Heart right ventricle (tissue), 16 donors: ENCODE measurements at places on chromosomes 16 and 17. TPM values are rescaled to one million over a fixed set of nuclear protein-coding genes. Genes with fewer than 3 reads are reported as not detected.
A peak's percentile ranks its signal among the peaks of the same experiment; 100 is the strongest.

The LLGL1 gene
- 9.2 TPM for total RNA-seq

The KCNH4 gene
- not detected for total RNA-seq

The NPB gene
- 0.21 TPM for total RNA-seq

The BMERB1 gene
- total RNA-seq: 59.9 TPM

- no peak overlapping the region for H3K27ac ChIP-seq
- no peak overlapping the region for H3K4me3 ChIP-seq
- peaks cover 20% of the 10 kb centered on the region for H3K4me1 ChIP-seq
These were observed 7.9 kb upstream of the BAIAP2 start for GRCh38 chr17:81027038-81027437.

GRCh38 chr16:50696575-50697420, 3.4 kb downstream of the NOD2 start:
- no peaks in the 10 kb centered on the region for H3K27me3 ChIP-seq
- no peaks in the 10 kb centered on the region for H3K36me3 ChIP-seq
- H3K27ac ChIP-seq: no peak overlapping the region
- DNase-seq: peak; percentile 79
- no peak overlapping the region for H3K4me3 ChIP-seq
- H3K4me1 ChIP-seq: peaks cover 24% of the 10 kb centered on the region

DNA sequence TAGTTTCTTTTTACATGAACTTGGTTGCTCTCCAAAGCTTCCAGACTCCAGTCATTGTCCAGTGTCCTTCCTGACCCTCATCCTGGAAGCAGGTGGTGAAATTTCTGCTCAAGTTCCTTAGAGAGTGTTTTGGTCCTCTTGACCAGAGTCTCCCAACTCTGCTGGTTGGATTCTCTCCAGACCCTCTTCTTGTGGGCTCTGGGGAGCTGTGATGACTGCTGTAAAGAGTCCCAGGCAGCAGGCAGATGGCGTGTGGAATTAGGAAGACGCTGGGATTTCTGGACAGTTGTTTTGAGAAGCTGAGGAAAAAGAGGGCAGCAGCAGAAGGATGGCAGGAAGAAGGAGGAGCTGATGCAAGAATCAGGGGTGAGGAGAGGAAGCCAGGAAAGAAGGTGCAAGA, 1.6 kb upstream of the SEZ6 start:
- H3K27me3 ChIP-seq: peaks cover 64% of the 10 kb centered on the region
- H3K4me3 ChIP-seq: no peak overlapping the region
- no peaks in the 10 kb centered on the region for H3K36me3 ChIP-seq
- no peak overlapping the region for H3K27ac ChIP-seq

DNA sequence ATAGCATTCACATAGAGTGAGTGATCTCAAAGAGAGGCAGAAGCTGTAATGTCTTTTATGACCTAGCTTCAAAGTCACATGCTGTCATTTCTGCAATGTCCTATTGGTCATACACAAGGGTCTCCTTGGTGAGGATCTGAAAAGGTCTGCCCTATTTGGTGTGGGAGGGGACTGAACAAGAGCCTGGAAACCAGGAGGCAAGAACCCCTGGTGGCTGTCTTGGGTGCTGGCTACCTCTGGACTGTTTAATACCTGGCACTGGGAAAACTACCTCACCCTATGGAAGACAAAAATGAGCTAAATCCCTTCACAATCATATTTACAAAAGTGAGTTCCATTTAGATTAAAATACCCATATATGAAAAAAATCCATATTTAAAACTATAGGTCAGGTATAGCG, 9.0 kb downstream of the KCTD13 start:
- peaks cover 79% of the 10 kb centered on the region for H3K36me3 ChIP-seq
- DNase-seq: no peak
- H3K4me3 ChIP-seq: no peak overlapping the region
- H3K27me3 ChIP-seq: no peaks in the 10 kb centered on the region

DNA sequence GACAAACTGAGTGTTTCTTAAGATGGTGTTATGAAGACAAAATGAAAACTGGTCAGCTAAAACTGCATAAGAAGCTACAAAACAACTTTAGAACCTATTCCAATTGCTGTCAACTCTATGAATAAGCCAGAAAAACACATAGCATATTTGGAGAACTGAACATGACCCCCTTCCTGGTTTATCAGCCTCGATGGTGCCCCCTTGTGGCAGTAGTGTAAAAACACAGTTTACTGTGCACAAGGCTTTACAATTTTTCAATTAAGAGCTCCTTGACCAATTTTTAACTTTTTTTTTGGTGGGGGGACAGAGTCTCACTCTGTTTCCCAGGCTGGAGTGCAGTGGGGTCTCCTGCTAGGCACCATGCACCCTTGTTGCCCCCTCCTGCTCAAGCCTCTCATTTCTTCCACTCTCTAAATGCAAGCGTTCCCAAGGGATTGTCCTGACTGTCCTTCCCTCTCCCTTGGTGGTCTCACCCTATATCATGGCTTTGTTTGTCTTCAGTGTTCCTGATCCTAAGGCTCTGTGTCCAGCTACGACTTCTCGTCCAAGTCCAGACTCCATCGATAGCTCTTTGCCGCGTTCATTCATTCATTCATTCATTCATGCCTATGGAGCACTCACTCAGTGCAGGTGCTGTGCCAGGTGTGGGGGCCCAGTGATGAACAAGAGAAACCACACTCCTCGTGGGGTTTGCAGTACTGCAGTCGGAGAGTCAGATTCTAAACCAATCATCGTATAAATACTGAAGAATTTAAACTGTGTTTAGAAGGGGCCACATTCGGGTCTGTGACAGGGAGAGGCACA, 7.5 kb downstream of the EIF1 start:
- H3K27me3 ChIP-seq: no peaks in the 10 kb centered on the region
- no peak overlapping the region for H3K27ac ChIP-seq
- no peak overlapping the region for H3K4me3 ChIP-seq
- peaks cover 32% of the 10 kb centered on the region for H3K36me3 ChIP-seq
- DNase-seq: no peak

GRCh38 chr16:11686713-11687380, 18.6 kb downstream of the SNN start:
- DNase-seq: no peak
- H3K4me3 ChIP-seq: no peak overlapping the region
- peaks cover 21% of the 10 kb centered on the region for H3K4me1 ChIP-seq
- no peaks in the 10 kb centered on the region for H3K27me3 ChIP-seq
- H3K27ac ChIP-seq: no peak overlapping the region

DNA sequence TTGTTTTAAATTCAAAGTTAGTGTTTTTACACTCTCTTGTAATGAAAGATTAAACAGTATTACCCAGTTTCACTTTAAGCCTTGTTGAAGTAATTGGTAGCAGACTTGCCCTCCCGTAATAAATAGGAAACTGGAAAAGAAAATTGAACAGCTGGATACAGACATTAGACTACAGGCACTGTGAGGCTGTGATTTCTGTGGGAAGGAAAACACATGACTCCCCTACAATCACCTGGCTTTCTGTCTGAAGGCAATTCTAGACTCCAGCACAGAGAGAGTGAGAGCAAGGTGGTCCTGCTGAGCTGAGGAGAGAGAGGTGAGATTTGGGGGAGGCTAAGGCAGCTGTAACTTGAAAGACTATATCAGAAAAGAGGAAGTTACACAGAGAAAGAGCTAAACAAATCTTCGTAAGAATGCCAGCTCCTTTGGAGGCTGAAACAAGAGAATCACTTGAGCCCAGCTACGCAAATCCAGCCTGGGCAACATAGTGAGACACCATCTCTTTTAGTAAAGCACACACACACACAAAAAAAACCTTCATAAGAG, 57.8 kb upstream of the CDYL2 start:
- H3K27me3 ChIP-seq: no peaks in the 10 kb centered on the region
- no peak overlapping the region for H3K4me3 ChIP-seq
- H3K36me3 ChIP-seq: no peaks in the 10 kb centered on the region
- no peak overlapping the region for H3K27ac ChIP-seq
- DNase-seq: no peak
- no peaks in the 10 kb centered on the region for H3K4me1 ChIP-seq

DNA sequence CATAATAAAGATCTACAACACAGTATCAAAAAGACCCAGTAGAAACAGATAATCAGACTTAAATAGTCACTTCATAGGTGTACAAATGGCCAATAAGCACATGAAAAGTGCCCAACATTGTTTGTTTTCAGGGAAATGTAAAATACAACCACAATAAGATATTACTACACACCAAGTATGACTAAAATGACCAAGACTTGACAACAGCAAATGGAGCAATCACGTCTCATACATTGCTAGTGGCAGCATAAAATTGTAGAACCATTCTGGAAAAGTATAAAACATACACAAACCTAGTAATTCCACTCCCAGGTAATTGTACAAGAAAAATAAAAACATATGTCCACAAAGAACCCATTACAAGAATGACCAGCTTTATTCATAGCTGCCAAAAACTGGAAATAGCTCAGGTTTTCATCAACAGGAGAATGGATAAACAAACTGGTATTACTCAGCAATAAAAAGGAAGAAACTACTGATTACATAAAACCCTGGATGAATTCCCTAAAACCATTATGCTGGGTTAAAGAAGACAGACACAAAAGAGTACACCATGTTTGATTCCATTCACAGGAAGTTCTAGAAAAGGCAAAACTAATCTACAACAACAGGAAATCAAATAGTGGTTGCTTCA, 85.6 kb downstream of the TTC19 start:
- H3K4me3 ChIP-seq: no peak overlapping the region
- DNase-seq: no peak
- no peak overlapping the region for H3K27ac ChIP-seq
- peaks cover 68% of the 10 kb centered on the region for H3K36me3 ChIP-seq
- no peaks in the 10 kb centered on the region for H3K27me3 ChIP-seq

- DNase-seq: no peak
- peaks cover 42% of the 10 kb centered on the region for H3K4me1 ChIP-seq
- no peaks in the 10 kb centered on the region for H3K27me3 ChIP-seq
- H3K4me3 ChIP-seq: no peak overlapping the region
- H3K27ac ChIP-seq: peak overlapping the region; percentile 71
These were observed 12.4 kb downstream of the SLC7A6OS start for GRCh38 chr16:68298312-68298711.

GRCh38 chr17:81417049-81417878, 22.0 kb downstream of the BAHCC1 start:
- peak overlapping the region; percentile 96 for H3K27ac ChIP-seq
- peaks cover 67% of the 10 kb centered on the region for H3K4me1 ChIP-seq
- H3K36me3 ChIP-seq: no peaks in the 10 kb centered on the region
- no peak overlapping the region for H3K4me3 ChIP-seq
- no peaks in the 10 kb centered on the region for H3K27me3 ChIP-seq

GRCh38 chr17:31842195-31843069, 16.6 kb downstream of the COPRS start:
- no peaks in the 10 kb centered on the region for H3K27me3 ChIP-seq
- peak overlapping the region; percentile 24 for H3K4me3 ChIP-seq
- H3K36me3 ChIP-seq: no peaks in the 10 kb centered on the region
- peaks cover 17% of the 10 kb centered on the region for H3K4me1 ChIP-seq
- H3K27ac ChIP-seq: peak overlapping the region; percentile 32

DNA sequence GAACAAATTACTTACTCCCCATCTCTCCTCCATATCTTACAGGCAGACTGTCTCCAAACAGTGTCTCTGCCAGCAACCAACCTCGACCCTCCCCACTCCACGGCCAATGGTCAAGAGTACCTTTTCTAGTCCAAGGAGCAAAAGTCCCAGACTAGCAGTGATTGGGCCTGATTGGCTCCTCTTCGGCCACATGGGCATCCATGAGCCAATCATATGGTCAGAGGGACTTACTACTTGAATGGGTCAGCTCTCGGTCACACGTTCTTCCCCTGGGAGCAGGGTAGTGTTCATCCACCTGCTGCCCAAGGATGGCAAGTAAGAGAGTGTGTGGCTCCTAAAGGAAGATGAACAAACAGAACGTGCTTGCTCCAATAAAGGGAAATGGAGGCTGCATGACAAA, 84.6 kb downstream of the C16orf78 start:
- H3K36me3 ChIP-seq: no peaks in the 10 kb centered on the region
- no peak overlapping the region for H3K27ac ChIP-seq
- H3K4me1 ChIP-seq: no peaks in the 10 kb centered on the region
- no peak overlapping the region for H3K4me3 ChIP-seq

DNA sequence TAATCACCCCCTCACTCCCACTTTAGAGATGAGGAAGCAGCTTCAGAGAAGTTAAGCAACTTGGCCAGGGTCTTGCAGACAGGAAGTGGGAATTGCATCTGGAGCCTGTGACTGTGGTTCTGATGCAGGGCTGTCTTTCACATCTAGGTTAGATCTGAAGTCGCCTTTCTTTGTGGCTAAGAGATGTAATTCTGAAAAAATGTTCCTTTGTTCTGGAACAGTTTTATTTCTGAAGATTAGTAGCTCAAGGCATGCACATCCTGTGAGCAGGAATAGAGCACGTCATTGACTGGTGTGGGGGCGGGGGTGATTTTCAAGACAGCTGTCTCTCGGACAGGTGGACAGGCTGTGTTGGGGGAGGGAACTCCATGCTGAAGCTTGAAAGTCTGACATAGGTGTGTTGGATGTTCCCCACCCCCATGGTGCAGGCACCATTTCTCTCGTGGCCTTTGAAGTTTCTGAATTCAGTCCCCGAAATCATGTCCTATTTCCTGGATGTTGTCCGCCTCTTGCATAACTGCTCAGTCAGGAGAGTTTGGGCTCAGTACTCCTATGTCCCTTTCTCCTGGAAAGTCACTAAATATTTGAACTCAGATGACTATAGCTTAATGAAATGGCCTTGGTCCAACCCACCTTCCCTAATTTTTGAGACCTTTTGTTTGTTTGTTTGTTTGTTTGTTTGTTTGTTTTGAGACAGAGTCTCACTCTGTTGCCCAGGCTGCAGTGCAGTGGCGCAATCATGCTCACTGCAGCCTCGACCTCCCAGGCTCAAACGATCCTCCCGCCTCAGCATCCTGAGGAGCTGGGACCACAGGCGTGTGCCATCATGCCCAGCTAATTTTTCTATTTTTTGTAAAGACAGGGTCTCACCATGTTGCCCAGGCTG, 21.0 kb upstream of the HERPUD1 start:
- peak; percentile 29 for DNase-seq
- peak overlapping the region; percentile 71 for H3K27ac ChIP-seq
- H3K27me3 ChIP-seq: no peaks in the 10 kb centered on the region
- H3K36me3 ChIP-seq: no peaks in the 10 kb centered on the region

DNA sequence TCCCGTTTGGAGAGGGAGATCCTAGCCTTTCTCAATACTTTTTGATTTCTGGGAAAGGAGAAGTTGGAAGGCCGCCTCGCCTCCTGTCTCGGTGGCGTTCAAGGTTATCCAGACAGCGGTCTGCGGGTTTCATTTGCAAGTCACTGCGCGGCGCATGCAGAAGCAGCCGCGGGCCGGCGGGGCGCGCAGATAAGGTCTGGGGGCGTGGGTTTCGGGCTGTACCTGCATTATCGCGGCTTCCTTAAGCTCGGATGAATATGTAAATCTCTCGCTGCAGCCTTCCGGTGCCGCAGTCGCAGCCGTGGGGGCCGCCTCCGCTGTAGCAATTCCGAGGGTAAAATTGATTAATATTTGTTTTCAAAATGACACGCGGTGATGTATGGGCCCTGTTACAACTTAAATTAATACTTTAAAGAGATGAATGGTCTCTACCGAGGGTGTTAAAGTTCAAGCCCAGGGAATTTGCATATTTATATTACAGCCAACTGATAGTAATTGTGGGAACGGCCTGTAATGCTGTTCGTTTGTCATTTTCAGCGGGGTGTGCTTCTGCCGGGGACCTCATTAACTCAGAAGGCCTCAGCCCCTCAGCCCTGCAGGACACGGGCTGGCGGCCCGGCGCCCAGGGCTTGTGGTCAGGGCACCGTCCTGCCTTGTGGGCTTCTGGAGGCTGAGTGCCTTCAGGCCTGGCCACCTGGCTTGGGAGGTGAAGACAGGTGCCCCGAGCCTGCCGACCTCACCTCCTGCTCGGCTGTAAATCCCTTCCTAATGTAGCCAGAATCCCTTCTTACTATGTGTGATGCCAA, 99.4 kb downstream of the CYLD start:
- H3K36me3 ChIP-seq: no peaks in the 10 kb centered on the region
- peak overlapping the region; percentile 23 for H3K4me3 ChIP-seq
- H3K4me1 ChIP-seq: peaks cover 8% of the 10 kb centered on the region
- H3K27me3 ChIP-seq: no peaks in the 10 kb centered on the region
- no peak overlapping the region for H3K27ac ChIP-seq
